ENCODE measurements at places on chromosomes 2 and 18.

DNA sequence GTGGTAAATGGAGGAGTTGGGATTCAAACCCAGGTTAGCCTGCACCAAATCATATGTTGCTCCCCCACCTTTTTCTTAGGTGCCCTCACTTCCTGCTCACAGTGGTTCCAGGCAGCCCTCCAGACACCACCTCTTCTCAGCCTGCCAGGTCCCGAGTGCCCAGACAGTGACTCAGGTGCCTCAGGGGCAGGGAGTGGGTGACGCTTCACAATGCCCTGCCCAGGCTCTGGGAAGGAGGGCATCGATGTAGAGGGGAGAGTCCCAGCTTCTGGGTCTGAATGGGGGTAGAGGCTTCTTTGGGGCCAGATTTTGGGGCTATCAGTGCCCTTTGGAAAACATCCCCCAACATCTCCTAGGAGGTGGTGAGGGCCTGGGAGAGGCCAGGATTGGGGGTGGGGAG is 5.2 kb upstream of the DNAJB2 start:
- no peak for DNase-seq

DNA sequence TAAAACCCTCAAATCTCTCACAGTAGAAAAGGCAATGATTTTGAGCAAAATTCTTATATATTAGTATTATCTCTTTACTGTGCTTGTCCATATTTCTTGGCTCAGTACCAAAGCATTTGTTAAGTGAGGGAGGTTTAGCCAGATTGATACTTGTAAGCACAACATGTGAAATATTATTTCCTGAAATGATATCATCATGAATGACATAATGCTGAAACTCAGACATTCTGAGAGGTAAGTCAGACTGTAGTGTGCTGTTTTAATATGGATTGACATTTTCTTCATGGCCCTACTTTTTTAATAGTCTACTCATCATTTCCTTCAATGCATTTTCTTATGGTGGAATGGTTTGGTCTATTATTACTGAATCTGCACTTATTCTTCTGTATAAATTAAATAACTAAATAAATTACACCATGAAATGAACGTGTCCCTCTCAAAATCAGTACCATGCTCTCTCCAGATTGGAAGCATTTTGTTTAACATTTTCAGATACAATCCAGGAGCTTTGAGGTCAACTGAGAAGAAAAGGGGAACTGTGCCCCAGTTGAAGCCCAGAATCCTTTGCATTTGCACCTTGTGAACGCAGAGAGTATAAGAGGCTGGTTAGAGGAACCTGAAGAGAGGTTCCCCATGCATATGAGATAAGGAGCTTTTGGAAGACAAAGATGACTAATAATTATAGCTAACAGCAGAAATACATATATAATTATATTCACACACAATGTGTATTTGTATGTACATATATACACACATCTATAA is 50.1 kb upstream of the CRACDL start:
- DNase-seq: no peak

- no peak for DNase-seq
Observed at GRCh38 chr18:6564950-6565814, 150.5 kb upstream of the L3MBTL4 start.

- no peak for DNase-seq
Observed at GRCh38 chr18:48868468-48869466, 82.0 kb downstream of the SMAD7 start.

DNA sequence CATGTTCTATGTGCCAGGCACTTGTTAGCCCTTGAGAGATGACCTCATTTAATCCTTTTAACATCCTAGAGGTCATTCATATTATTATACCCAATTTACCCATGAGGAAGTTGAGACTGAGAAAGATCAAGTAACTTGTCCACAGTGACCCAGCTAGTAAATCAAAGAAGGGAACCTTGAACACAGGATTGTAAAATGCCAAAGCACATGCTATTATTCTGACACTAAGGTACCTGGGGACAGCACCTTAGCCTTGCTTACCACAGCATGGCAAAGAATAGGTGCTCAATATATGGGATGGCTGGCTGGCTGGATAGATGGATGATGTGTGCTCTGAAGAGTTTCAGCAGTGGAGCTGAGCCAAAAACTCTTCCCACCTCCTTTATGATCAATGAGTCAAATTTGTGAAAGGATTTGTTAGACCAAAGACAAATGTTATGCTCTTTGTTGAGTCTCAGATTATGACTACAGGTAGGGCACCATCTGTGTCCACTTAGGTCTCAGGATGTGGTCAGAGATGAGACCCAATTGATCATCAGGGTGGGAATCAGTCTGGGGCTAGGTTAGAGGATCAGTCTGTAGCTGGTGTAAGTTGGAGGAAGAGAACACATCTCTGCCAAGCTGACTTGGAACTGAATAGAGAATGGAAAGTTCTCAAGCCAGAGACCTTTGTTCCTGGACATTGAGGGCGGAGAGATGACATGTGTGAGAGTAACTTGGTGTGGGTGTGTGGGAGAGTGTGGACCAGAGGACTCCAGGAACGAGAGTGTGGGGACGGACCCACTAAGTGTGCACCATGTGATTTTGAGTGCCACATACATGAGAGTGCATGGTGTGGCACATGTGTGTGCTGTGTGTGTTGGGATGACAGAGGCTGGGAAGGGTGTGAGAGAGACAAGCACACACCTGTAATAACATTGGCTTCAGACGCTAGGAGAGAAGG is 16.3 kb upstream of the PKDCC start:
- no peak for DNase-seq

DNA sequence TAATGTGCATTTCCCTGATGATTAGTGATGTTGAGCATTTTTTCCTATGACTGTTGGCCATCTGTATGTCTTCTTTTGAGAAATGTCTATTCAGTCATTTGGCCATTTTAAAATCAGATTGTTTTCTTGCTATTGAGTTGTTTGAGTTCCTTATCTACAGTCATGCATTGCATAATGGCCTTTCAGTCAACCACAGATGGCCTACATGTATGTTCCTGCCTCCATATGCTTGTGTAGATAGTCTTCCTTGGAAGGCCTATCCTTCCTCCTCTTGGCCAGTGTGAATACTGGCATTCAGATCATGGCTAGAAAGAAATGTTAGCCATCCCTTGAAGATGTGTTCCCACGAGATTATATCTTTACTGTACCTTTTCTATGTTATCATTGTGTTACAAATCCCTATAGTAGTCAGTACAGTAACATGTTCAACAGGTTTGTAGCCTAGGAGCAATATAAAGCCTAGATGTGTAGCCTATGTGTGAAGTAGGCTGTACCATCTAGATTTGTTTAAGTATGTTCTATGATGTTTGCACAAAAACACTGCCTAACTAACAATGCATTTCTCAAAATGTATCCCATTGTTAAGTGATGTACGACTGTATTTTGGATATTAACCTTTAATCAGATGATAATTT is 65.6 kb upstream of the CD302 start:
- DNase-seq: no peak

DNA sequence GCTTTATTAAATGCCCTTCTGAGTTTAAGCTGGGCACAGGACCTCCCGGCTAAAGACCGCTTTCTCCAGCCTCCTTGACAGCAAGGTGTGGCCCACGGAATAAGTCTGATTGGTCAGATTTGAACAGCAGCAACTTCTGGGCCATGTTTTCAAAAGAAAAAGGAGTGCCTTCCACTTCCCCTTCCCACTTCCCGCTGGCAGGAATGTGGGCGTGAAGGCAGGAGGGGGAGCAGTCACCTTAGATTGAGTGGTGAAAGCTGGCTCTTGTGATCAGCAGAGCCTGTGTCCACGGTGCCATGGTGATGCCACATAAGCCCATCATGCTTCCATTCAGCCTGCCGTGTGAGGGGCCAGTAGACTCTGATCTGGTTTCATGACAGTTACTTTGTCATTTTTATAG is 136.6 kb upstream of the GLI2 start:
- DNase-seq: no peak

GRCh38 chr2:55865096-55865835 is 58.3 kb downstream of the EFEMP1 start:
- no peak for DNase-seq

GRCh38 chr2:234285541-234285940 is 211.3 kb downstream of the ARL4C start:
- DNase-seq: no peak

GRCh38 chr2:1972948-1973347 is 228.6 kb upstream of the PXDN start:
- no peak for DNase-seq
